Gastroesophageal sphincter (tissue), 4 donors: ENCODE measurements at places on chromosomes 3 and 15. TPM values are rescaled to one million over a fixed set of nuclear protein-coding genes. Genes with fewer than 3 reads are reported as not detected.

CRBN gene
- 111 TPM for total RNA-seq

NR2E3 gene
- total RNA-seq, result not detected

CNTN6 gene
- 0.54 TPM for total RNA-seq

IQCF6 gene
- not detected for total RNA-seq

KY gene
- 0.64 TPM for total RNA-seq

HTR3D gene
- not detected for total RNA-seq

IP6K1 gene
- total RNA-seq, result 64.9 TPM
